ENCODE measurements at places on chromosomes 16 and 17.

- peak; percentile 5 for DNase-seq
These were observed 265.2 kb downstream of the XYLT1 start for GRCh38 chr16:17205279-17206211.

- DNase-seq = no peak
These were observed 68.1 kb upstream of the CPHXL start for GRCh38 chr16:75794426-75794825.

DNA sequence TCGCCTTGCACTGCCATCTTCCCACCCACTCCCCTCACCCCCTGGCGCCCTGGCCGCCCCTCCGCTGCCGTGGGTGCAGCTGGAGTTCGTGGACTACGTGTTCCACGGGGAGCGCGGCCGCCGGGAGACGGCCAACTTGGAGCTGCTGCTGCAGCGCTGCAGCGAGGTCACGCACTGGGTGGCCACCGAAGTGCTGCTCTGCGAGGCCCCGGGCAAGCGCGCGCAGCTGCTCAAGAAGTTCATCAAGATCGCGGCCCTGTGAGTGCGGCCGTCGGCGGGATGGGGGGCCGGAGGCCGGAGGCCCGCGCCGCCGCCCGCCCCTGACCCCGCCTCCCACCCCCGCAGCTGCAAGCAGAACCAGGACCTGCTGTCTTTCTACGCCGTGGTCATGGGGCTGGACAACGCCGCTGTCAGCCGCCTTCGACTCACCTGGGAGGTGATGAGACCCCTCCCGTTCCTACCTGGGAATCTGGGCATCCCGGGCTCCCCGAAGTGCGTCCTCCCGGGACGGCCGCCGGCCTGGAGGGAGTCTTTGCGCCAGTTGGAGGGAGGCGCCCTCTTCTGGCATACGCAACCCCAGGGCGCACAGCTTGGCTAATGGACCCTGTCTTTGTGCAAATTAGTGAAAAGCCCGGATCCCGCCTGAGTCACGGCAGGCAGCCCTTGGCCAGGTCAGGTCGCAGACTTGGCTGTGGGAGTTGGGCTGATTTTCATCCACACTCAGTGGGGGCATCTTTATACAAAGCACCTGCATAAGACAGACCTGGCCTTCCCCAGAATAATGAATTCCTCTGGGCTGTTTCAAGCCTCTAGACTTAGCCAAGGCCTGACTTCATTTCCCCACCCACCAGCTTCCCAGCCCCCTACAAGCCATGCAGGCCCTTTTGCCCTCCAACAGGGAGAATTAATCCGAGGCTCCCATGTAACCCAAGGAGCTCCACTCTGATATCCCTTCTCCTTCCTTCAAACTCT, 14.3 kb downstream of the RAPGEFL1 start:
- peak; percentile 73 for DNase-seq

DNA sequence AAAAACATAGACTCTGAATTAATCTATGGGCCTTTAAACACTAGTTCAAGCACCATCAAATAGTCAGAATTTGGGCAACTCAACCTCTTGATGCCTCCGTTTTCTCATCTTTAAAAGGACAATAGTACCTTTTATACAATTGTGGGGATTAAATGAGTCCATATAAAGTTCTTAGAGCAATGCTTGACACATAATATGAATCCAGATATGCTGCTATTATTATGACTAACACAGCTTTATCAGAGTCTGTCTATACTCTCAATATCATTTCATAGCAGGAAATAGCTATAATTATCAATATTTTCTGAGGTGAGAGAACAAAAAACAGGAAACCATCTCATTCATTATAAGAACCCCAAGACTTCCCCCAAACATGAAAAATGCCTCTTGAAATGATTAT, 430.5 kb upstream of the XYLT1 start:
- no peak for DNase-seq

DNA sequence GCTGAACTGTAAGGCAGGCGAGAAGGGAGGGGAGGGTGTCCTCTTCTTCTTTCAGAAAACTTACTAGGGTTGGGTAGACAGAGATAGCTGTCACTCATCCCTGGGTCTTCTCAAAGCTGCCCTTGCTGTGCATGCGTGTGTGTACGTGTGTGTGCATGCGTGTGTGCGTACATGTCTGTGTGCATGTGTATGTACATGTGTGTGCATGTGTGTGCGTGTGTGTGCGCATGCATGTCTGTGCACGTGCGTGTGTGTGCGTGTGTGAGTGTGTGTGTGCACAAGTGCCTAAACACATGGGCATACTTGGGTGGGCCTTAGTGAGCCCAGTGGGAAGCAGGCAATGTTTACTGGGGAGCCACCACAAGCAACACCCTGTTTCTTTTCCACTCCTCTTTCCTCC, 154.8 kb upstream of the TNRC6C start:
- no peak for DNase-seq

- DNase-seq = no peak
These were observed 29.7 kb downstream of the CDK5R1 start for GRCh38 chr17:32516450-32516849.

- no peak for DNase-seq
These were observed 23.0 kb downstream of the ATF7IP2 start for GRCh38 chr16:10408824-10409381.

DNA sequence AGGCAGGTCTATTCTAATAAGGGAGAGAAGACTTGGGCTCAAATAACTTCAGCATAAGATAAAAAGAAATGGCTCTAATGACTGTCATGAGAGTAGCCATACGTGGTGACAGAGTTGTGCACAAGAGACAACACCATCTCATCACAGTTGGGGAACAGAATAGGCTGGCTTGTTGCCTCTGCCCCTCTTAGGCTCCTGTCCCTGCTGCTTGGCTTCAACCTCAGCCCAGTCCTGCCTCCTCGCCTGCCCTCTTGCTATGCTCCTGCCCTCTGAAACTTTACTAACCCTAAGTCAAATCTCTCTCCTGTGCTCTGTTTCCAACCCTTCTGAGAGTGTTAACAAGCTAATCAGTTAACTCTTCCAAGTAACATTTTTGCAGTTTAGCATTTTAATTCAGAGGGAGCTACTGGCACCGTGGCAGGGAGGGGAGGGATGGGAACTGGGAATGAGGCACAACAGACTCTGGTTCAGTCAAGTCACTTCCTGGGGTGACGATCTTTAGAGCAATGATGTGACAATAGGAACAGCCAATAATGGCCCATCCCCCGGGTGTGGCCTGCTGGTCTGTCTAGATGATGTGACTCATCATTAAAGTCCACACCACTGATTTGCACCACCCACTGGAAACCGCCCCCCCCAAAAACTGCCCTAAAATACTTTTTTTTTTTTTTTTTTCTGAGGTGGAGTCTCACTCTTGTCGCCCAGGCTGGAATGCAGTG, 35.5 kb downstream of the DNAH17 start:
- no peak for DNase-seq
